Prostate gland (tissue), 2 donors: ENCODE measurements at places on chromosomes 1 and 21. TPM values are rescaled to one million over a fixed set of nuclear protein-coding genes. Genes with fewer than 3 reads are reported as not detected.

- H3K4me3 ChIP-seq: no peak overlapping the region
- H3K36me3 ChIP-seq: no peaks in the 10 kb centered on the region
- H3K4me1 ChIP-seq: no peaks in the 10 kb centered on the region
- H3K27me3 ChIP-seq: no peaks in the 10 kb centered on the region
- DNase-seq: no peak
Measured at GRCh38 chr1:43760745-43761317, 53.5 kb downstream of the ST3GAL3 start.

DNA sequence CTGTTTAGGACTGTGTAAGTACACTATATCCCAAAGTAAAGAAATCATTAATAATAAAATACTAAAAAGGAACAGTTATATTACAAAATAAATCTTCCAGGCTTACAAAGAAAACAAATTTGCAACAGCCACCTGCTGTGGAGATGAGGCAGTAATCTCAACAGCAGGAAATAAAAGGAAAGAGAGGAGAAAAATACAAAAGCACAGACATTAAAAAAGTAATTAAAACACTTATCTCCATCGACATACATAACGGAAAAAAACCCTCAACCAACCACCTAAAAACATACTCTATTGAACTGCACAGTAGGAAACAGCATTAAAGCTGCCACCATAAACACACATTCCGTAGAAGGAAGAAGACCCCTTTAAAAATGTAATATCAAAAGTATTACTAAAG is 317.6 kb downstream of the DPYD start:
- H3K36me3 ChIP-seq: no peaks in the 10 kb centered on the region
- no peak overlapping the region for H3K27ac ChIP-seq
- H3K4me3 ChIP-seq: no peak overlapping the region
- no peaks in the 10 kb centered on the region for H3K4me1 ChIP-seq

- no peaks in the 10 kb centered on the region for H3K36me3 ChIP-seq
- no peak for DNase-seq
- H3K27ac ChIP-seq: no peak overlapping the region
- no peak overlapping the region for H3K4me3 ChIP-seq
Measured at GRCh38 chr21:34335316-34335715, 28.5 kb upstream of the KCNE2 start.

DNA sequence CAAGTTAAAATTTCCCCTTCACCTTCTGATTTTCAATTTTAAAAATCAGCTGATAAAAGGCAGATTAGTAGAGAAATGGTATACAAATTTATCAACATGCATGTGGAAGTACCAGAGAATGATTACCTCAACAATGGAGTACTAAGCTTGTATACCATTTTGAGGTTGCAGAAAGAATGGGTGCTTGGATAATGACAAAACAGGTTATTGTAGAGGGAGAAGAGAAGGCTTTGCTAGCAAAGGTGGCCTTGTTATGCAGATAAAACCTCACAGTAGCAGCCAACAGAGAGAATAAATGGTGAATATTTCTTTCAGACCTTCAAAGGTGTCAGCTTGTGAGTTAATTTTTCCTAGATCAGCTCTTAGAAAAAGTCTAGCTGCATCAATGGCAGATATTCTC is 1174.9 kb upstream of the ADGRL4 start:
- H3K27ac ChIP-seq: no peak overlapping the region
- no peaks in the 10 kb centered on the region for H3K36me3 ChIP-seq
- DNase-seq: no peak
- H3K4me1 ChIP-seq: no peaks in the 10 kb centered on the region
- H3K27me3 ChIP-seq: no peaks in the 10 kb centered on the region

GRCh38 chr21:35625576-35625975 is 434.8 kb downstream of the SETD4 start:
- H3K4me3 ChIP-seq: no peak overlapping the region
- H3K36me3 ChIP-seq: no peaks in the 10 kb centered on the region
- no peak overlapping the region for H3K27ac ChIP-seq
- H3K4me1 ChIP-seq: no peaks in the 10 kb centered on the region
- H3K27me3 ChIP-seq: no peaks in the 10 kb centered on the region
- no peak for DNase-seq

The RNF186 gene
- not detected for total RNA-seq

DNA sequence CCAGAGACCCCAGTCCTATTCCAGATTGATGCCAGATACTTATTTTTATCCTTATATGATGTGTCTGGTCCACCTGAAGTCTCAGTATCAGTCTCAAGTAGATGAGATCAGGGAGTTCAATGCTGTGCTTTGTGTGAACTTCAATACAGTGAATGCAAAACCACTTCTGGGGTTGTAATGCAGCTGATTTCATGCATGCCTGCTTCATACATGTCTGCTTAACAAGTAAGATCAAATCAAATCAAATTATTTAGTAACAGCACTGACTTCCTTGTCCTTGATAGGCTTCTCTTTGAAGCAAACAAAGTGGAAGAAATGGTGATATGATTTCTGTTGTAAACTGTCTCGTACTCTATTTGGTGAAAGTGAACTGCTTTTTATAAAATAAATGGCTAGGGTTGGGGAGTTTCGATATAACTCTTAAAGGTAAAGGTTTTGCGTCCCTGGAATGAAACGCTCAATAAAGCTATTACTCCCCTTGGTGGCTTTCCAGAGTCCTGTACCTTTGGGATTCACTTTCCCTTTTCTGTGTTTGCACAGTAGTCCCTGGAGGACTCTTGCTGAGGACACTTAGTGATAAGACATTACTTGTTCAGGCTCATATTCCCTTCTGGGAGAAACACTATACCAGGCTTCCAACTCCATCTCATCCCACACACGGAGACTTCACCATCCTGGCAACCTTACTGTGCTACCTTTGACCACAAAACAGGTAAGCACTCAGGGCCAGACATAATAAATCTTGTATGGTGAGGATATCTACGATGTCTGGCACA is 59.3 kb downstream of the FH start:
- H3K27ac ChIP-seq: no peak overlapping the region
- no peak overlapping the region for H3K4me3 ChIP-seq
- no peaks in the 10 kb centered on the region for H3K4me1 ChIP-seq
- DNase-seq: no peak
- no peaks in the 10 kb centered on the region for H3K27me3 ChIP-seq
